AG04449 (cell line): ENCODE measurements at places on chromosomes 12 and 14.

DNA sequence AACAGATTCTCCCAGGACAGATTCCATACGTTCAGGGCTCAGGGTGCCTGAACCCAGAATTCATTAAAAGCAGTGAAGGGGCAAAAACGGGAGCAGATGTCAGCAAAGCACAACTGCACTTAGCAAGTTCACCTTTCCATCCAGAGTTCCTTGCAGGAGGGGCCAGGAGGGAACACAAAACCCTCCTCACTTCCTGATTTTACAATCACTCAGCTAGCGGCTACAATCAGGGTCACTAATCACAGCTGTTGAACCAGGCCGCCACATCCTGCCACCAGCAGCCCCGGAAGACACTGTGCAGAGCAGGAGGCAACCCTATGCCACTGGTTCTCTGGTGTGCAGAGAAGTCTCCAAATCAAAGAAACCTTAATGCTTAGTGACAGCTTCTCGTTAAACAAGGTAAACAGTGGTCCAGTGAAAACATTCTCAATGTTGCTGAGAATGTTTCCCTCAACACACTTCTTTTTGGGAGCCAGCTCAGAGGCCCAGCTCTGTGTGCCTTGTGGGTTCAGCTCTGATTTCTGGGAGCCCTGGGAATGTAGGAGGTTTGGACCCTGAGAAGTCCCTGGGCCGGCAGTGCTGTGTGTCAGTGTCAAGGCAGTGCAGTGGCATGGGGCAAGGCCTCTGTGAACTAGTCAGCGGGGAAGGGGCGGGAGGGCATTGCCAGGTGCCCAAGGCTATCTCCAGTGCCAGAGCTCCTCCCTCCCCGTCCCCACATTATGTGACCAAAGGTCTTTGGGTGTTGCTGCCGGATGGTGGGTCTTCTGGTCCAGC lies 54.5 kb downstream of the VCPKMT start:
- DNase-seq, result no peak

- no peak for DNase-seq
Measured at GRCh38 chr14:70638416-70638815, 3.3 kb upstream of the TTC9 start.

GRCh38 chr12:12902036-12902435 lies 10.7 kb downstream of the GPRC5A start:
- no peak for DNase-seq

- DNase-seq, result no peak
Measured at GRCh38 chr12:91899056-91899455, 246.6 kb downstream of the BTG1 start.

DNA sequence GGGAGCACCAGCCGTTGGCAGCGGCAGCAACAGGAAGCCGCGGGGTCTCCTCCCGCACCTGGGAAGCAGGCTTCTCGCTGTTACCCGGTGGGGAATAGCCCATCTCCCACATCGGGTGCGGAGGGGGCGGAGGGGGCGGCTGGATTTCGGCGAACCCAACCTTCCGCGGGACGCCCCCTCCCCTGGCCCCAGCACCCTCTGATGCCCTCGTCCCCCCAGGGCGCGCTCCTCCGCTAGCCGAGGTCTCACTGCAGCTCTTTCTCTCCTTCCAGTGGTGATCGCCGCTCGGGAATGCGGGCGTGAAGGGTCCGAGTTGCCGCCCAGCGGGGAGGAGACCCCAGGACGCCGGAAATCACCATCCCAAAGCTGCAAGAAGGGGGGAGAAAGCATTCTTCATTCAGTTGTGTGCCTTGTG lies 303 bp downstream of the SAMD4A start:
- DNase-seq, result no peak

DNA sequence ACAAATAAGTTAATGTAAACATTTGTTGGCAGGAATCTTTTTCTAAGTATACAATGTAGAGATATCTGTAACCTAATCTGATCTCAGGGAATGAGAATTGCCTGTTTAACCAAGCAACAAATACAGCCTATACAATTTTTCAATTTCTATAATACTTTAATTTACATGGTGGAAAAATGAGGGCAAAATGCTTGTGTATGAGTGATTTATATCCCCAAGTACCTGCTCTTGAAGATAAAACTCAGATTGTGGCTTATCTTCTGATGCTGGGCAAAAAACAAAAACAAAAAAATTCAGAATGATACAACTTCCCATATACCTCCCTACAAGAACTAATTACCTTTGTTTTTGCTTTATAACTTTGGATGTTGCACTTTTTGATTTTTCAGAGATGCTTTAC lies 2.2 kb downstream of the CNOT2 start:
- no peak for DNase-seq

- no peak for DNase-seq
Measured at GRCh38 chr12:78118036-78118435, 287.3 kb downstream of the NAV3 start.

DNA sequence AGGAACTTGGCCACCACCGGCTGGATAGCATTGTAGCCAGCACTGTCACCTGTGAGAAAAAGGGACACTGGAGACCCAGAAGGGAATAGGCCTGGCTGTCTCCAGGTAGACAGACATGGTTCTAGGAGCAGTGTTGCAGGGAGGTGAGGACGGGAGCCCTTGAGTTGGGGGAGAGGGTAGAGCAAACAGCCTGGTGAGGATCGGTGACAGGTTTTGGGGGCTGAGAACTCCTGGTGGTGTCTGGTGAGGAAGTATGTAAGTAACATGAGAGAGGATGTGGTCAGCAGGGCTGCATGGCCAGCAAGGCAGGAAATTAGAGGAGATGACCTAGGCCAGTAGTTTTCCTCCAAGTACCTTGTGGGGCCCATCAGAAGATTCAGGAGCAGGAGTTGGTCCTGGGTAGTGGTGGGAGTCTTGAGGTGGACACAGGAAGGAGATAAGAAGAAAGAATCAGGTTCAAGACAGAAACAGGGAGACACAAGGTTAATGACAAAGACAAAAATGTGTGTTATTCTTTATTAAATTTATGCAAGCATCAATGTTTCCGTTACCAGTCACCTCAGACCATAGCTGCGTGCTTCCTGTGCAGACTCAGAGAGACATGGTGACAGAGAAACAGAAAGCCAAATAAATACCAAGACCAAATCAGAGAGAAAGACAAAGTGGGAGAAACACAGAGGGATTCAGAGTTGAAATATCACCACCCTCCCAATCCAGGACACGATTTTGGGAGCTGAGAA lies at the start of gene ARHGAP9:
Gene ARHGAP9 (minus strand): TSS at position 491 of the 740 bp plus-strand sequence. CDS start 460 bp downstream, at position 31.
- DNase-seq, result no peak

GRCh38 chr12:29901585-29901984 lies 117.8 kb upstream of the TMTC1 start:
- no peak for DNase-seq

DNA sequence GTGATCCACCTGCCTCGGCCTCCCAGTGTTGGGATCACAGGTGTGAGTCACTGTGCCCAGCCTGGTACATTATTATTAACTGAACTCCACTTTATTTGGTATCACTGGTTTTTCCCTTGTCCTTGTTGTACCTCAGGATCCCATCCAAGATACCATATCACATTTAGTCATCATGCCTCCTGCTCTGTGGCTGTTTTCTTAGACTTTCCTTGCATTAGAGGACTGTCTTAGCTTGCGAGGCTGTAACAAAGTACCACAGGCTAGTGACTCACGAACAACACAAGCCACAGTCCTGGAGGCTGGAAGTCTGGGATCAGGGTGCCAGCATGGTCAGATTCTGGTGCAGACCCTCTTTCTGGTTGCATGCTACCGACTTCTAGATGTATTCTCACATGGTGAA lies 12.2 kb downstream of the KLC1 start:
- DNase-seq, result no peak

DNA sequence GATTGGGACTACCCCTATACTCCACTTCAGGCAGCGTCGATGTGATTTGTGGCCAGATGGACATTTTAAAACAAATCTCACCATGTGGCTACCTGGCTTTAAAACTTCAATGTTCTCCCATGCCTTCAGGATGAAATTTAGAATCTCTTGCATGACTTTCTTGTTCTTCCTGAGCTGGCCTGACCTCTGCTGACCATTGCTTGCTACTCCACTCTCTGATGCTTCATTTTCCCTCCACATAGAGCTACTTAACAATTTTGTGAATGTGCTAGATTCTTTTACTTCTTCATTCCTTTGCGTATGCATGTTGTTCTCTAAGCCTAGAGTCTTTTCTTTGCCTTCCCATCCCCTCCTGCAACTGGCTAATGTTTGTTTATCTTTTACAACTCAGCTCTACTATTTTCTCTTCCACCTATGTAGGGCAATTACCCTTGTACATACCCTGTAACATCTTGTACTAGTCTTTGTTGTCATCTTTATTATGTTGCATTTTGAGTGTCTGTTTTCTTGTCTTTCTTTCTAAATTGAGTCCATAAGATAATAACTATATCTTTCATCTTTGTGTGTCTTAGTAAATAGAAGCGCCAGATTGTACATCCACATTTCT lies 41.2 kb downstream of the YLPM1 start:
- DNase-seq, result peak; percentile 9

GRCh38 chr14:29649170-29649569 lies 278.5 kb downstream of the PRKD1 start:
- no peak for DNase-seq

DNA sequence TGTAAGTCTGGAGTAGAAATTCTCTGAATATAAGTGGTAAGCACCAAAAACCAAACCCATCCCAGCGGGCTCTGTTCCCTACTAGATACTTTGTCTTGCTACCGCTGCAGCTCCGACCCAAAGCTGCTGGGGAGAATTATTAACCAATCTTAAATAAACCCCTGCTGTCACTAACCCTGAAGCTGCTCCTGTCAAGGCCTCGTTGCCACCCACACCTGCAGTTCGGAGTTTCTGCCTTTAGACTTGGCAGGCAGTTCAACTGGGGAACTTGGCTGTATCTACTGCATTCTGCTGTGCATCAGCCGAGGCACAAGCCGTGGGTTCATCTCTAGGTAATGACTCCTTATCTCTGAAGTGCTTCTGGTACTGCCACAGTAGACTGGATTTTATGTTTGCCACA lies 55.5 kb downstream of the PPM1A start:
- DNase-seq, result no peak

DNA sequence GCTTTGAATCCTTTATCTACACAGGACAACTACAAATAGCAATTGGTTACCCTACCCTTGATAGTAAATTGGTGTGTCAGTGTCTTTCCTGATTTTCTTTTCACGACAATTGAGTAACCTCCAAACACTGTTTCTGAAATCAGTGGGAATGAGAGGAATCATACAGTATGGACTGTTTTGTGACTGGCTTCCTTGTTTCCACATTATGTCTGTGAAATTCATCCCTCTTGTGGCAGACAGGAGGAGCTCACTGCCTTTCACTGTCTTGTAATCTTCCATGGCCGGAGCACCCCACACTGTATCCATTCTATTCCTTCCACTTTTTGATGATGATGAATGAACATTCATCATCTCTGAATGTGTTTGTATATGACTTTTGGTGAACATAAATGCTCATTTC lies 164.0 kb upstream of the PZP start:
- DNase-seq, result no peak
